Activated T-cell treated with anti-CD3 and anti-CD28 coated beads for 1 hour (primary cell): ENCODE measurements at places on chromosomes 5 and 9.

DNA sequence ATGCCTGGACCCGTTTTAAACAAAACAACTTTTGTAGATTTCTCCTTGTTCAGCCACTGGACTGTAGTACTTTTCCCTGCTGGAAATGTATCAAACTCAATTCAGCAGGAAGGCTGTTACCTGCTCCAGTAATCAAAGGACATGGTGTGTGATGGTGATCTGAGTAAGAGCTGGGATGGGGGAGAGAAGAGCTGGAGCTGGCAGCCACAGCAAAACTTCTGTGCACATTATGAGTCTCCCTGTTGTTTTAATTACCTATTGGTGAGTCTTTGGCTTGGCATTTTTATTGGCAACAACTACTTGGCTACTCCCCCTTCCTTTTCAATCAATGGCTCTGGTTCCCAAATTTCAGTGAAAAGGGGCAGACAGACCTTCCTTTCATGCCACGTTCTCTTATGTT lies 9.7 kb downstream of the NREP start:
- no peak for DNase-seq

GRCh38 chr5:126535856-126536545 lies 59.0 kb downstream of the ALDH7A1 start:
- no peak for DNase-seq

DNA sequence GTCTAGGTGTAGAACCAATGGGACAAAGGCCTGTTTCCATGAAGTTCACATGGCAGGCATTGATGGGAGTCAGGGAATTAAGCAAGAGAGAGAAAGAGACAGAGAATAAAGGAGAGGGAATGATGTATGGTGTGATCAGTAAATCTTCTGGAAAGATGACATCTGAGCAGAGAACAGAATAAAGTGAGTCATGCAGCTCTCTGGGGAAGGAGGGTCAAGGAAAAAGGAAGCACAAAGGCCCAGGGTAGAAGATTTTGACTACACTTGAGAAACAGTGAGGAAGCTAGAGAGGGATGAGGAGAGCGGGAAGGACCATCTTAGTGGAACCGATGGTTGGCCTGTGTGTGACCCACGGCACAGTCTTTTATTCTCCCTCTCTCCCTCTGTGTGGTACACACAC lies 425.9 kb downstream of the SPOCK1 start:
- DNase-seq = no peak

- DNase-seq = no peak
Observed at GRCh38 chr5:64505769-64506566, at the start of gene RGS7BP. Gene RGS7BP, plus strand, starts transcription at chr5:64506015. Its CDS starts 610 bp downstream, at chr5:64506625.

DNA sequence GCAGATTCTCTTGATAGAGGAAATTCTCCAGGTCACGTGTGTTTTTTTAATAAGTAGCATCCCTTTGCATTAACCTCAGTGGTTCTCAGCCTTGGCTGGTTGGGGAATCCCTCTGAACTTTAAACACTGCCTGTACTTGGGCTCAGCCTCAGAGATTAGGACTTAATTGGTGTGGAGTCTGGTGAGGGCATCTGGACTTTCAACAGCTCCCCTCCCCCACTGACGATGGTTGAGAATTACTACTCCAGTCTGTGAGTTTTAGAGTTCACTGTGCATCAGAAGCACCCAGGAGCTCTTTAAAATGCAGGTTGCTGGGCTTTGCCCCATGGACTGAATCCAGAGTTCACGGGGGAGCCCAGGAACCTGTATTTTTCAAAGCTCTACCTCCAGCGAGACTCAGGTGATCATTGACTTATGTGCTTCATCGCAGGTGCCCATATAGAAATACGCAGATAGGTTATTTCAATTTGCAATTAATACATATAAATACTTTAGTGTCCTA lies 71.4 kb downstream of the DAPK1 start:
- DNase-seq = no peak

- no peak for DNase-seq
Observed at GRCh38 chr5:13115476-13115875, 829.0 kb downstream of the DNAH5 start.

- DNase-seq = no peak
Observed at GRCh38 chr9:12988258-12988657, 213.4 kb downstream of the LURAP1L start.

GRCh38 chr5:14685757-14686156 lies 21.2 kb downstream of the OTULIN start:
- DNase-seq = peak; percentile 11

GRCh38 chr9:97529363-97530076 lies 28.1 kb downstream of the TMOD1 start:
- no peak for DNase-seq

GRCh38 chr5:127562252-127562651 lies 44.8 kb downstream of the PRRC1 start:
- no peak for DNase-seq

- peak; percentile 56 for DNase-seq
Observed at GRCh38 chr9:131635285-131635684, 90.0 kb downstream of the PRRT1B start.

DNA sequence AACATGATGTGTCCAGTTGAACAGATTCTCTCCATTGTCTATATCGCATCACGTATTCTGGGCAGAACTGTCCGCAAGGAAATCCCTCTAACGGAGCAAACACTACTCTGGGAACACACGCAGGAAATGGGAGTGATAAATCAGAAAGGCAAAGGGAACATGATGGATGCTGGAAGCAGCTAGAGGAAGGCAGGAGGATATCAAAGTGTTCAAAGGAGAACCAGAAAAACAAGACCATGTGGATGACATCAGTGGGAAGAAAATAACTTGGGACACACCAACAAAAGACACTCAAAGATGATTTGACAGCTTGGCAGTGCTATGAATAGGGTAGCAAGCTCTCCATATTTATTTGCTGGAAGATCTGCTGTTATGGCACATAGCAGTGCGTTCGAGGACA lies 142.9 kb downstream of the PLK2 start:
- DNase-seq = no peak

DNA sequence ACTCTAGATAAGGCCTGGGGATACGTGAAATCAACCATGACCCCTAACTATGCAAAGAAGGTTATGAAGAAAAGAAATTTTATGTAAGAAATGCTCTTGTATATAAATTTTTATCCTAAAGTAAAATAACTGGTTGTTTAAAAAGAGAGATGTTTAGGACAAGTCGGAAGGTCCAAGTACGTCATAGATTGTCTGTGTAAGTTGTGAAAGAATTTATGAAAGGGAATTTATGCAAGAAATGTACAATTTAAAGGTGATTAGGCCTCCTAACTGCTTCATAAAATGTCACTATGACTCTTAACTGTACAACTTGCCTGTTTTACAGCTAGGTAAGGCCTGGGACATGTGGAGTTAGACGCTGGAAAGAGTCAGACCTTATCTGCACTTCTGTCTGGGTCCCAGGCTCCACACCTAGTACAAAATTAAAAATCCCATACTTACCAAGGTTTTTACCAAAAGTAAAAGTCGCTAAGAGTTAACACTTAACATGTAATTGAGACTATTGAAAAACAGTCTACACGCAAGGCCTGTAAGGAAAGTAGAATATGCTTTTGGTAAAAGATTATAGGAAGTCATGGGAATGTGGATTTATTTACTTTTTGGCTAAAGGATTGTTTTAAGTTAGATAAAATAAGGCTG lies 77.4 kb downstream of the KIAA0825 start:
- DNase-seq = no peak

DNA sequence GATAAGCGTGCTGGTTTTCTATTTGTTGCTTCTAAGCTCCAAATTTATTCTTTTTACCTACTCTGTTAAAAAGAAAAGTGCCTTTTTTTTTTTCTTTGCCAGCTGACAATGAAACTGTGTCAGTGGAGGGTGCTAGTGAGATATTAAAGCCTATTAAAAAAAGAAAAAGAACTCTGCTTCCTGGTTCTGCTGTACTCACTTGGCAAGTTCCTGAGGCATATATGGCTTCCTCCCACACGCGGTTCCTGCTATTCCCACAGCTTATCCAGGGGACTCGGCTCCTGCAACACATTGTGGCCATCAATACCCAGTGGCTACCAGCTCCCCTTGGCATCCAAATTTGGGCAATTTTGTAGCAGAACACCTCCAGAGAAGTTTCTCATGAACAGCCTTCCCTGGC lies 1977.7 kb upstream of the CDH9 start:
- DNase-seq = no peak

GRCh38 chr5:6745706-6746222 lies 32.5 kb downstream of the TENT4A start:
- DNase-seq = no peak

DNA sequence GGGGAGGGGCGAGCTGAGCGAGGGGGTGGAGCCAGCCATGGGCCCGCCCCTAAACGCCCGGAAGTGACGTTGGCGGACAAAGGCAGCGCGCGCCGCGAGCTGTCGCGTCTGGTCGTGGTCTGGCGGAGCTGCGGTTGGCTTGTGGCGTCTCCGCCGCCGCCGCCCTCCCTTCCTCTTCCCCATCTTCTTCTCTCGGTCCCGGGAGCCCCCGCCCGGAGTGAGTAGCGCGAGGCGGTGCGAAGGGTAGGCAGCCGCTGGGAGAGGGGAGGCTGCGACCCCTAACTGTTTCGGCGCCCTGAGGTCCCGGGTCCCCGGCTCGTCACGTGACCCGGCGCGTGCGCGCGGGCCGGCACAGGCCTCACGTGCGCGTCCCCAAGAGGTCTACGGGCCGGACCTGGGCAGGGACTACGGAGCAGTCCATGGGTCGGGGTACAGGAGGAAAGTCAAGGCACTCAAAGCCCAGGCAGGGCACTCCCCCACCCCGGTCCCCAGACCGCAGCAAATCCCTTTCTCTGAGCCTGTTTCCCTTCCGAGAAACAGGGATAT lies at the start of gene NTMT1:
Gene NTMT1, plus strand, starts transcription at position 85 of the 546 bp plus-strand sequence. CDS start 6,541 bp downstream, outside the sequence.
- DNase-seq = peak; percentile 89

- no peak for DNase-seq
Observed at GRCh38 chr5:144390133-144390532, 219.5 kb downstream of the KCTD16 start.

GRCh38 chr9:94772639-94773303 lies 46.3 kb downstream of the AOPEP start:
- DNase-seq = no peak

- peak; percentile 9 for DNase-seq
Observed at GRCh38 chr9:33778700-33779351, 16.5 kb upstream of the PRSS3 start.

DNA sequence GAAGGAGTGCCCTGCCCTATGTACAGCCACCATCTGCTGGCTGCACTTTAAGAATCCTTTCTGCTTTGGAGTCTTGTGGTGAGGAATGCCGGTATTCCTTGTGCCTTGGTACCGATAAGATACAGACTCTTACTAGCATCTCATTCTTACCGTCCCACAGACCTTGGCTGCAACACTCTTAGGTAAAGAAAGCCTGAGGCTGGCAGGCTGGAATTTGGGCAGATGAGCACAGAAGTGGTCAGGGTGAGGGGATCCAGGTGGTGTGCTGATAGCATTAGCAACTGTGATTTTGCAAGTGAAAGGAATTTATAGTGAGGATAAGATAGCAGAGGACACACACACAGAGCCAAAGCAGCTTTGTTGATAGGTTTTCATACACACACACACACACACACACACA lies 198.1 kb downstream of the ENC1 start:
- DNase-seq = no peak

- no peak for DNase-seq
Observed at GRCh38 chr5:114018186-114018585, 343.7 kb upstream of the KCNN2 start.

GRCh38 chr9:83544002-83544698 lies 5.9 kb upstream of the FRMD3 start:
- no peak for DNase-seq

DNA sequence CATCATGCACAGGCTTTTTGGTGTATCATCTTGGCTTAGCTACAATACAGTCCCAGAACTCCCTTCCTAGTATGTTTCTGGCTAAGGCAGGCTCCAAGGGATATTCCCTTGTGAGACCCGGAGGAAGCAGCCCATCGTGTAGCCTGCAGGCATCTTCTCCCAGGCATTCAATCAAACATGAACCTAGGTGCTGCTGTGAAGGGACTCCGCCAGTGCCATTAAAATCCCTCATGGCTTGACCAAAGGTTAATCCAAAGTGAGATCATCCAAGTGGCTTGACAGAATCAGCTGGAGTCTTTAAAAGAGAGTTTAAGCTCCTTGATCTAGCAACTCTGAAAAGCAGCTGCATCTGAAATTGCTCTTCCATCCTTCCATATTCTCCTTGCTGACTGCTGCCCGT lies 333.9 kb downstream of the DIRAS2 start:
- DNase-seq = no peak

DNA sequence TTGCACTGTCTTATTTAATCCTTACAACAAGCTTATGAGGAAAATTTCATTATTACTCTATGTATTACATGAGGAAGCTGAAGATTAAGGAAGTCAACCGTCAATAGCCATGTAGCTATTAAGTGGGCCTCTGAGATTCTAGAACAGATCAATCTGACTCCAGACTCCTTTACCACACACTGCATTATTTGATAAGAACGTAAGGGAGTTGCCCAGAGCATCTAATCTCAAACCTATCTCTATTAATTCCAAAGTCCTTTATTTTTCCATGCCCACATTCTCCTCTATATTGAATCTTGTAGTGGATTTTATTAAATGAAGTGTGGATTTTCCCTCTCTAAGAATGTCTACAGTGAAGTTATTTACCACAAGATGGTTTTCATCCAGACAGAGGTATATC lies 118.2 kb upstream of the MTAP start:
- DNase-seq = no peak

DNA sequence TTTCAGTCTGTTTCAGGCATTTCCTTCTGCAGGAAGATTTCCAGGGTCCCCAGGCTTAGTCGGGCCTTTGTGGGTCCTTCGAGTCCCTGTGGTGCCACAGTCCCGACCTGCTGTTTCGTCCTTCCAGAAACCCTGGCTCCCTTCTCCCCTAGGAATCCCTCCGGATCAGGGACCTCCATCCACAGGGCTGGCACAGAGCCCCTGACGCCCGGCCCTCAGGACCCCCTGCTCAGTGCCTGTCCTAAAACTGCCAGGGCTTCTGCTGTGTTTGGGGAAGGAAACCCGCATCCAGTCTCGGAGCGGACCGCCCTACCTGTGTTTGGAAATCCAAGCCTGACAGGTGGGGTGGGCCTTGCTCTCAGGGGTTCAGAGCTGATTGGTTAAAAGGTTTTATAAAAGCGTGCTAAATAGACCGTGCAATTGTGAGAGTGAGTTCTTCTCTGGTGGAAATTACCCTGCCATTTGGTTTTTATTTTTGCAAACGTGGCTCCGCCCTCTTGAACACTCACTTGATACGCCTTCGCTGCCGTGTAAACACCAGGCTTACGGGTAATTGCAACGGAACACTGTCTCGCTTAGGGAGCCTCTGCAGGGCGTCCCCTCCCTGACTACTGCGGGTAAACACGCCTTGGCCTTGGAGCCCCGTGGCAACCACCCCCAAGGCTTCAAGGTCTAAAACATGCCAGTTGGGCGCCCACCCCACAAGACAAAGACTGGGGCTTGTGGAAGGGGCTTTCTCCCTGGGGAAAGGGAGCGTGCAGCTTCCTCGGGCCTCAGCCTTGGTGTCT lies 121.2 kb downstream of the PHF2 start:
- DNase-seq = no peak

- DNase-seq = no peak
Observed at GRCh38 chr5:83209963-83210362, 132.6 kb downstream of the XRCC4 start.
